ENCODE measurements at places on chromosomes 3 and 15.
A peak's percentile ranks its signal among the peaks of the same experiment; 100 is the strongest.

DNA sequence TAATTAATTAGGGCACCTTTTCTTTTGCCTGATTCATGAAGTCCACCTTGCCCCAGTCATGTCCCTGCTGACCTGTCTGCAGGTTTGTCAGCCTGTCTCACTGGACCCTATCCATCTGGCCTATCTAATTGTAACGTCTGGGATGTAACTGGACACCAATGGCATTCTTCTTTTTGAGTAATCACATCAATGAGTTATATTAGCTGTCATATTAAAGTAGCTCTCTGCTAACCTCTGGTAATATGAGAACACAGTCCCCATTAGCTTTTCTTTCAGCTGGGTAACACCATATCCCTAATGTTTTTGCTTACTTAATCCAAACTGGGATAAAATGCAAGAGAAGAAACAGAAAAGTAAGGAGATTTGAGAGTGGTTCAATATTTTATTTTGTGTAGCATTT is 166.2 kb upstream of the VEPH1 start:
- DNase-seq, result peak; percentile 10

GRCh38 chr3:56001537-56001936 is 466.7 kb downstream of the ERC2 start:
- DNase-seq, result no peak

- DNase-seq, result peak; percentile 31
Observed at GRCh38 chr15:29613951-29614382, 208.3 kb downstream of the TJP1 start.

- DNase-seq, result no peak
Observed at GRCh38 chr3:123387532-123387931, 61.4 kb downstream of the ADCY5 start.

GRCh38 chr3:23153436-23153835 is 49.7 kb upstream of the UBE2E2 start:
- no peak for DNase-seq

Measured in DMS53 (cell line).